Stimulated activated CD4-positive, alpha-beta T cell treated with anti-CD3 and anti-CD28 coated beads, Interleukin-15, amount 100 ng/mL, for 1 hour (primary cell): ENCODE measurements at places on chromosomes 5 and 9.

- DNase-seq = no peak
These were observed 121.6 kb downstream of the TRIO start for GRCh38 chr5:14264605-14265316.

- DNase-seq = no peak
These were observed 584.1 kb upstream of the NUDT12 start for GRCh38 chr5:104146652-104147051.

- no peak for DNase-seq
These were observed 6.8 kb downstream of the GPR150 start for GRCh38 chr5:95626701-95627100.

DNA sequence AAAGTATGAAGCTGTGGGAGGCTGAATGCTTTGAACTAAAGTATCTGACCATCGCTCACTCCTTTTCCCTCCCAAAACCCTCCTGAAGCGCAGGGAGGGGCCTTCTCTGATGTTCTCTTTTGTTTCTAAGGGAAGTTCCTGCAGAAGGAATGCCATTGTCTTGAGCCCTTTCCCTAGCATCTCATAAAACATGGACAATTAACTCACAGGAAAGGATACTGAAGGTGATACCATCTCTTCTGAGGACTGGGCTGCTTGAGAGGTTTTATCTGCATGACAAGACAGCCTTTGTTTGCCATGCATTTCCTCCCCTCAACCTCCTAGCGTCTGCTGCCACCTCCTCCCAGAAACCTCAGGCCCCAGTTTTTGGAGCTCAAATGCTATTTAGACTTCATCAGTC, 4.3 kb upstream of the RMND5B start:
- no peak for DNase-seq

DNA sequence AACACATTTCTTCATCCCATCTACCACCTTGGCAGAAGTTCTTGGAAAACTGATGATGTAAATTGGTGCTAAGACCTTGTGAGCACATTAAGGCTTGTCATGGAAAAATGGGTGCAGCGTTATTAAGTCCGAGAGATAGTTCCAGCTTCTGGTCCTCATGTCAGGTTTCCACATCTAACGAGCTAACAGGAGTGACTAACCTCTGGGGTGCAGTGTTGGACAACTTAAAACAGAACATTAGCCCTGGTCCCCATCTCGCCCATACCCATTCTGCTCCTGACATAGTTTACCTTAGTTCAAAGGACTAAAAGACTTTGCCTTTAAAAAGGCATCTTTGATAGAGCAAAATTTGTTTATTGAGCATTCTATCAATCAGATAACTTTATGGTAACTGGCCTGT, 128.0 kb downstream of the SLC1A3 start:
- DNase-seq = no peak
